Right ventricle myocardium inferior (tissue), 1 donor: ENCODE measurements at places on chromosomes 3 and 15.

DNA sequence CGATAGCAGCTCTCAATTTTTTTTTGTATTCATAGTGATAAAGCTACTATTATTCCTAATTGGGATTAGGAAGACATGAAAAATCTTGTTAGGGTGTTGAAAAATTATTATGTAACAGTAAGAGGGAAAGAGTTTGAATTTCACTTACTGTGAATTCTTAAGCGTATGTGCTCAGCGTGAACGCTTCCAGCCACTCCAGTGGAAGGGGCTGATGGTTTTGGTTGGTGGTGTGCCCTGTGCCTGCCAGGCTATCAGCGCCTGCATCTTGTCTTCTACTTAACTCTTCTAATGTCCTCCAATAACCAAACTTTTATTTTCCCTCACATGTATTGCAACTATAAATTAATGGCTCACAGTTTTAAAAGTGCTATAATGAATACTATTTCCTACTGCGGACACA, 22.5 kb downstream of the CDIN1 start:
- no peak for DNase-seq

GRCh38 chr3:153285982-153286381, 124.0 kb downstream of the RAP2B start:
- DNase-seq = no peak

DNA sequence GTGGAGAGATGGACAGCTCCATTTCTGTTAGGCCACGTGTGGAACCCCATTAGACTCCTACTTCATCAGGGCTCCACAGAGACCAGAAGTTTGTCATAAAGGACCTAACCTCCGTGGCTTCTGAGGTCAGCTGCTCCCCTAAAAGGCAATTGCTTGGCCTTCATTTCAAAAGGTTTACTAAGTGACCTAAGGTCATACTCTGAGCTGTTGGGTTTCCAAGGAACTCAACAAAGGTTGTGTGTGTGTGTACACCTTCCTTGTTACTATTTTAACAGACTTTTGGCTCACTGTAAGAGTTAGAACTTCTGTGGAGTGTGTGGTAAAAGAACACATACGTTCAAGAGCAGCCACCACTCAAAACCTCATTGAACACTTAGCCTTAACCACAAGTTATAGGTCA, 73.9 kb downstream of the SEC22A start:
- DNase-seq = no peak

- no peak for DNase-seq
Observed at GRCh38 chr3:141076797-141077571, 25.8 kb downstream of the SPSB4 start.

DNA sequence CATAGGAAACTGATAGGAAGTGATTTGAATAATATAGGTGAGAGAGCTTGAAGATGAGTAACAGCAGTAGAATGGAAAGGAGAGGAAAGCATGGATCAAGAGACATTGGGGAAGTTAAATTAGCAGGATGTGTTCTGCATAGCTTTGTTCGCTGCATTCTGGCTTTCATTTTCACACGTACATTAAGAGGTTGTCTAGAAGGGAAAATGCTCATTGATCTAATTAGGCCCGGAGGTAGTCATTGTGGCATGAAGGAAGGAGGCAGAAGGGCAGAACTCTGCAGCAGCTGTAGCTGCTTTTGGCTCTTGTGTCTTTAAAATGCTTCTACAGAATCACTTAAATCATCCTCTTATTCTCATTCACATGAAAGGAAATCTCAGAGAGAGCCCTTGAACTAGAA, 40.3 kb downstream of the KCNAB1 start:
- DNase-seq = no peak

DNA sequence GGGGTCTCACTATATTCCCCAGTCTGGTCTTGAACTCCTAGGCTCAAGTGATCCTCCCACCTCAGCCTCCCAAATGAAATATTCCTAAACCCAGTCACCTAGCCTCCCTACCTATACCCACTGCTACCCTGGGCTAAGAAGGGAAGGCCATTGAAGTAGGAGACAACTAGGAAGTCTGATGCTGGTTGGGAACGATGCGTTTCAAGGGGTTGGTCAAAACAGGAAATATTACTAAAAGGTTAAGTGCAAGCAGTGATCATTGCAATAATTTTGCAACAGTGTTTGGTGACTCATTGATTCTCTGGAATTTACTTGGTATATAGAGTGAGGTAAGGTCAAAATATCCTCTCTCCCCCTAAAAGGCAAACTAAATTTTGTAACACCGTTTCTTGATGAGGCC, 4.6 kb upstream of the UQCRC1 start:
- DNase-seq = no peak

DNA sequence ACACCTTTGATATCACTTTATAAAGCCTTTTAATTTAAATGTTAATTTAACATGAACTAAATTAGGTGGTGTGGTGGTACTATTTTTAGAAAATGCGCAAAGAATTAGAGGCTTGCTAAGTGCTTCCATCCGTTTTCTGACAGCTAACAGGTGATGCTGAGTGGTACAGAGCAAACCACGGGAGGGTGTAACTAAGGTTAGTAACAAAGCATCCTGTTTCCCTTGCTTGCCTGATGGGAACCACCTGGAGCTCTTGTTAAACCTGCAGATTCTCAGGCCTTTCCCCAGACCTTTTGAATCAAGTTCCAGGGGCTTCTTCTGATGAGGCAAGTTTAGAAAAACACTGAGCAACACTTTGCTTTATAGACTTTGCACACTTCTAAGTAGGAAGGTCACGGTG, 101.0 kb downstream of the ATG7 start:
- DNase-seq = no peak

- no peak for DNase-seq
Observed at GRCh38 chr3:133835418-133835743, 29.8 kb downstream of the SRPRB start.

GRCh38 chr3:178203165-178203564, 333.1 kb upstream of the KCNMB2 start:
- no peak for DNase-seq

- DNase-seq = no peak
Observed at GRCh38 chr3:172546628-172547214, 23.5 kb upstream of the TNFSF10 start.

- DNase-seq = no peak
Observed at GRCh38 chr3:22862111-22862510, 341.0 kb upstream of the UBE2E2 start.

- no peak for DNase-seq
Observed at GRCh38 chr3:7657214-7658112, 796.5 kb downstream of the GRM7 start.

- DNase-seq = no peak
Observed at GRCh38 chr3:124298951-124299350, 307.0 kb upstream of the ROPN1 start.

DNA sequence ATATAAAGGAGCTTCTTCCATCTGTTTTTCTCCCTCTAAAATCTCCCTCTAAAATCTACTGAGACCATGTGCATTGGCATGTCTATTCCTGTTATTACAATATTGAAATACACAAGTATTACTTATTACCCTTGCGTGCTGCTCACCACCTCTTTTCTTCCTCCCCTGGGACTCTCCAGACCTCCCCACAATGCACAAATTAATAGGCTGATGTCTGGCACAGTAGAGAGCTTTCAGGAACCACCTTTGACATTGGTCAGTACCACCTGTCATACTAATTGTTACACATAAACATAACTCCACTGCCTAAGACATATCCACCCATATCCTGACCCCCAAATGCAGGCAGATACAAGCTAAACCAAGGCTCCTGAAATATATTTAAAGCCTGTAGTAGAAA, 722.6 kb downstream of the FHIT start:
- no peak for DNase-seq

DNA sequence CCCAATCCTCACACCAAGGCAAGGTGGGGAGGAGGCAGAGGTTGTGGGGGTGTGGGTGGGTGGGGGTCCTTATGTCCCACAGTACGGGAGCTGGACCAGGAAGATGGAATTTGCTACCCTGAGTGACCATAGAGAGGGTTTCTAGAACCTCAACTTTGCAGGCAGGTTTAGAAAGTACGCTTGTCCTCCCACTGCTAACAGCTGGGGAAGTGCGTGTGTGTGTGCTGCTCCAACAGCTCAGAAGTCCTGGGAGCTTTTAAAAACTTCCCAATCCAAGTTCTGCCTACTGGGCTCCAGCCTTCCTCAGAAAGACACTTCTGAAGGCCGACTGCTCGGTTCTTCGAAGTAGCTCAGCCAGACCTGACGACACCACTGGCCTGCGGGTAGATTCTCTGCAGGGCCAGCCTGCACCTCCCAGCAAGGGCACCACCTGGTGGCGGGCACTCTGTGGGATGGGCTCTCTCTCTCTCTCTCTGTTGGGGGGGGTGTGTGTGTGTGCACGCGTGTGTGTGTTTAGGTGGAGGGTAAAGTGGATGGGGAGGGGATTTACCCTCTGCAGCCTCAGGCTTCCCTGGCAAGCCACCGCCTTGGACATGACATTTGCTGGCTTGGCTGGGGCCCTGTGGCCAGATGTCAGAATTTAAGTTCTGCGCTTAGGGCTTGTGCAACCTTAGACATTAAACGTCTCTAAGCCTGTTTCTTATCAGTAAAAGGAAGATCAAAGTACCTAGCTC, 15.6 kb downstream of the TMEM158 start:
- peak; percentile 92 for DNase-seq

DNA sequence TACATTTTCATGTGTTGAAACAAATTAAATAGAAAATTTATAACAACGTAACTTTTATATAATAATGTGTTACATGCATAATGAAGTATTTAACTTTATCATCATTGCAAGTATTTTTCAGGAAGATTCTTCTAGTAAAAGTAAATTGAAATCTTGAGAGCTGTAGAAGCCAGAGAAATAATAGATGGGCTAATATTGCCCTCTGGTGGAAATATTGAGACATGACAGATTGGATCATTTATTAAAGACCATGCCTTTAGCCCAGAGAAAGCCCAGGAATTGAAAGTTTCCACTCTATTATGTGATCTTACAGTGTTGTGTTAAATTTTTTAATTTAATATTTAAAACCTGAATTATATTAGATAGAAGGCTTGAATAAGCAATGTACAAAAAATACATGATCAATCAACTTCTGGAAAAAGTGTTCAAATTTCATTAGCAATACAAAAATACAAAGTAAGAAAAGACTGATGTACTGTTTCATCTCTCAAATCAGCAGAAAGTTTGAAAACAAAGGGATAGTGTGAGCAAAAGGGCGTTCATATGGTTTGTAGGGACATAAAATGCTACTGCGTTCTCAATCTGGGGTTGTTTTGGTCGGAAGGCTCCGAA, 52.7 kb upstream of the SPTSSB start:
- no peak for DNase-seq

GRCh38 chr3:112774293-112774926, 72.3 kb downstream of the CD200R1L start:
- DNase-seq = no peak
